ENCODE measurements at places on chromosomes 3 and 15.

- DNase-seq, result peak; percentile 83
Observed at GRCh38 chr3:122993124-122993978, 34.2 kb downstream of the SEMA5B start.

GRCh38 chr3:108209579-108209978, 12.6 kb downstream of the IFT57 start:
- no peak for DNase-seq

GRCh38 chr3:46293991-46294833, 52.0 kb downstream of the CCR3 start:
- no peak for DNase-seq

DNA sequence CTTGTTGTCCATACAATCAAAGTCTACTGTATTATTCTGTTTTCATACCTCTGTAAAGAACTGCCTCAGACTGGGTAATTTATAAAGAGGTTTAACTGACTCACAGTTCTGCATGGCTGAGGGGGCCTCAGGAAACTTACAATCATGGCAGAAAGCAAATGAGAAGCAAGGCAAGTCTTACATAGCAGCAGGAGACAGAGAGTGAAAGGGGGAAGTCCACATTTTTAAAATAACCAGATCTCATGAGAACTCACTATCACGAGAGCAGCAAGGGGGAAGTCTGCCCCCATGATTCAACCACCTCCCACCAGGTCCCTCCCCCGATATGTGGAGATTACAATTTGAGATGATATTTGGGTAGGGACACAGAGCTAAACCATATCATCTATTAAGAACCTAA, 724.6 kb upstream of the CBLB start:
- DNase-seq, result no peak

DNA sequence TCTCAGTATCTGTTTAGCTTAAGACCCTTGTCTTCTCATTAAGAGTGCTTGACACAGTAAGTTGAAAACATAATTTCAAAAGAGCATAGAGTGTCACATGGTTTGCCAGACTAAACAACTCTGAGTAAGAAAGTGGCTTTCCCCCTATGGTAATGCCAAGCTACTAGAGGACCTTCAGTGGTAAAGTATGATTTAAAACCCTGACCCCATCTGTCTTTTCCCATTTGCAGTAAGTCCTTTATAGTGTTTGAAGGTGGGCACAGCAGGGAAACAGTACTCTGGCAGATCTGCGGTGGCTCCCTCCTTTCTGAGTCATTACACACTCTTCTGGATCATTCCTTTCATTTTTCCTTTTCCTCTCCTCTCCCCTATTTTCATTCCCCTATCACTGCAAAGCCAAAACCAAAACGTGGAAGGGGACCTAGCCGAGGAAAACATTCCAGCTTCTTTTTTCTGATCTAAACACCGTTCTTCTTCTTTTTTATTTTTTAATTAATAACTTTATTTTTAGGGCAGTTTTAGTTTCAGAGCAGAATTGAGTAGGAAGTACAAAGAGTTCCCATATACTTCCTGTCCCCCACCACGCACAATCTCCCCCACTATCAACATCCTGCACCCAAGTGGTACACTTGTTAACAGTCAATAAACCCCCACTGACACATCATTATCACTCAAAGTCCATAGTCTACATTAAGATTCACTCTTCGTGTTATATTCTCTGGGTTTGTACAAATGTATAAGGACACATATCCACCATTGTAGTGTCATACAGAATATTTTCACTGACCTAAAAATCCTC, 74.7 kb downstream of the PPARG start:
- no peak for DNase-seq

- no peak for DNase-seq
Observed at GRCh38 chr3:197135212-197135611, 105.6 kb upstream of the MELTF start.

DNA sequence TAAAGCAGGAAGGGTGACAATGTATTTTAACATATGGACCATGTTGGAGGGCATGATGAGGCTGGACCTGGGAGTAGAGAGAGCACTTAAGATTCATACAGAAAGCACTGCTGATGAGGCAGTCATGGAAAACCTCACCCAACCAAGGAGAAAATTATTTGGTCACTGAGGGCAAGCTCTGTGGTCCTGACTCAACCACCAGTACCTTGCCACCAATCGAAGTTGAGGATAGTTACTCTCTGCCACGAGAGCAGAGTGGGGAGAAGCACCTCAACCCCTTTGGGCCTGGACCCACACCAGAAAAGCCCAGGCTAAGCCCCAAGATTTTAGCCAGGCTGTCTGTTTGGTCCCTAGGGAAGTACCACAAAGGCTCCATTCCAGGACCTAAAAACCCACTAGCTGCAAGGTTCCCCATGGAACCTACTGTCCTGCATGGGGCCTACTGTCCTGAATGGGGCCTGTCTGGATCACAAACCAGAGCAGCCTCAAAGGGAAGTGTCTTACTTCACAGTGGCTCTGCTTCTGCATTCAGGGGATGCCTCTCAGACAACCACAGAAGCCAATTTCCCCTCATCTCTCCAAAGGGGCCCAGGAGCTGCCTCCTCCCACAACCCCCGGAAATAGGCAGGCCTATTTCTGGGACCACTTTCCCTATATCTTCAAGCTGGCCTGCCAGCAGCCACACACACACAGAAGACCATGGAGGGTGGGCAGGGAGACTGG, 4.2 kb downstream of the CCDC71 start:
- no peak for DNase-seq

- no peak for DNase-seq
Observed at GRCh38 chr3:188687389-188687788, 484.4 kb upstream of the TPRG1 start.

GRCh38 chr3:105722943-105723556, 145.8 kb downstream of the CBLB start:
- DNase-seq, result no peak

GRCh38 chr3:35633332-35634124, 5.8 kb upstream of the ARPP21 start:
- DNase-seq, result no peak

Measured in psoas muscle (tissue), 8 donors.